Mesothelial cell of epicardium (in vitro differentiated cells): ENCODE measurements at places on chromosomes 4 and X. TPM values are rescaled to one million over a fixed set of nuclear protein-coding genes. Genes with fewer than 3 reads are reported as not detected.

The XG gene
- total RNA-seq = 0.60 to 1.3 TPM (median 1.2 TPM) in 3 replicates

DNA sequence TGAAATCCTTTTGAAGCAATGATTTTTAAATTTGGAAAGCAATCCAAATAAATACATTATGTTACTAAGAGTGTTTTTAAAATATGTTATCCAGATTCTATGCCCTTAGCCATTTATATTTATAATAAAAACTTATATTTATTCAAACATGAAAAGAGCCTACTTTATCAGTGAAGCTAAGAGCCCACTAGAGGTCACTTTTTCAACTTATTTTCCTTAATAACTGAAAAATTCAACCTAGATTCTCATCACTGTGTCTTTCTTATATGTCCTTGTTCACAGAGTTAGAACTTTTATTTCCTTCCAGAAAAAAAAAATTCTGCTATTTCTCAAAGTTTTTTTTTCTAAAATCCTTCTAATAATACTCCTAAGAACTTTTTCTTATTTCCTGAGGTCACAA is 23.9 kb downstream of the PRDM8 start:
- no peaks in the 10 kb centered on the region for H3K4me1 ChIP-seq

The TCEANC gene
- 3.3 to 3.8 TPM (median 3.4 TPM) in 3 replicates for total RNA-seq

- peaks cover 14% of the 10 kb centered on the region for H3K36me3 ChIP-seq
- no peak overlapping the region for H3K27ac ChIP-seq
- DNase-seq = no peak
- H3K27me3 ChIP-seq = no peaks in the 10 kb centered on the region
Measured at GRCh38 chr4:2485956-2486355, 17.1 kb downstream of the RNF4 start.

GRCh38 chr4:114132830-114133229 is 153.4 kb upstream of the ARSJ start:
- H3K27ac ChIP-seq = no peak overlapping the region
- DNase-seq = no peak
- peaks cover 8% of the 10 kb centered on the region for H3K4me1 ChIP-seq
- H3K27me3 ChIP-seq = no peaks in the 10 kb centered on the region
- no peak overlapping the region for H3K4me3 ChIP-seq

GRCh38 chr4:43244688-43245382 is 352.3 kb downstream of the GRXCR1 start:
- no peak overlapping the region for H3K4me3 ChIP-seq
- no peaks in the 10 kb centered on the region for H3K36me3 ChIP-seq
- peaks cover 9% of the 10 kb centered on the region for H3K4me1 ChIP-seq
- no peaks in the 10 kb centered on the region for H3K27me3 ChIP-seq
- DNase-seq = no peak

- H3K4me3 ChIP-seq = no peak overlapping the region
- no peaks in the 10 kb centered on the region for H3K36me3 ChIP-seq
- no peak for DNase-seq
- H3K27me3 ChIP-seq = no peaks in the 10 kb centered on the region
Measured at GRCh38 chr4:40745285-40745984, 4.3 kb upstream of the NSUN7 start.

The MAGEB10 gene
- total RNA-seq = not detected in 3 replicates

The F8A1 gene
- total RNA-seq = 14.7 to 16.0 TPM (median 15.6 TPM) in 3 replicates

The UBA1 gene
- 349 to 350 TPM (median 350 TPM) in 3 replicates for total RNA-seq

The EPHA5 gene
- total RNA-seq = 0.75 to 1.0 TPM (median 0.94 TPM) in 3 replicates

The NPY5R gene
- not detected in 3 replicates for total RNA-seq

The TMPRSS11B gene
- not detected in 3 replicates for total RNA-seq

DNA sequence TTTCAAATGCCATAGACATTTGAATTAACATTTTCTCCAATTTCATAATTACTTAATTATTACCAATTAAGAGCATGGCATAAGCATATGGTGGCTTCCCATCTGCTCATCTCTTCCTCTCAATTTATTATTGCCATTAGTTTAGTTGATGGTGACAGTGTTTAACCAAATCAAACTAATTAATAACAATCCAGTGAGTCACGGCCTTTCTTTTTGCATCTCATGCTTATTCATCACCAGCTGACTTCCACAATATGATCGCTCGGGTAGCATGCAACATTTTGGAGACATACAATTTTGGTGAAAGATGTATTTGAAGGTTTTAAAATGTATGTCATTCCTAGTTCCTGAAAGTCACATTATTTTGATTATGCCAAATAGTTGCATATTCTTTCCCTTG is 172.8 kb upstream of the TACR3 start:
- H3K36me3 ChIP-seq = no peaks in the 10 kb centered on the region
- H3K4me1 ChIP-seq = no peaks in the 10 kb centered on the region
- H3K4me3 ChIP-seq = no peak overlapping the region
- DNase-seq = no peak
- H3K27ac ChIP-seq = no peak overlapping the region
